ENCODE measurements at places on chromosomes 6 and 20. TPM values are rescaled to one million over a fixed set of nuclear protein-coding genes. Genes with fewer than 3 reads are reported as not detected.

- DNase-seq = no peak
These were observed 37.6 kb downstream of the BEND3 start for GRCh38 chr6:107077710-107078109.

GRCh38 chr6:158468666-158469065 lies 91.2 kb upstream of the TMEM181 start:
- no peak for DNase-seq

DNA sequence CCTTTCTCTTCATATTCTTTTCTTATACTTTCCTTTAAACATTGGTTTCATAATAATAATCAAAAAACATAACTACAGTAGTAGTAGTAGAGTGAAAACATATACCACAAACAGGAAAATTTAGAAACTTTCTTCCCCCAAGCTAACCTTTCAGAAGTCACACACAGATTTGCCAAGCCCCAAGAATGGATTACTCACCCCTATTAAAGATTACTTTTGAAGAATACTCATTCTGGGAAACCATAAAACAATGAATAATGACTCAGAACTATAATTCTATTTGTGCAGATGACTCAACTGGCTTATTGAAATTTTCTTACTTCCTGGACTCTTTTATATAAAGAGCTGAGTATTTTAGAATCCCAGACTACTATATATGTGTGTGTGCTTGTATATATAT lies 119.4 kb upstream of the GJE1 start:
- DNase-seq = no peak

Gene EPPIN
- not detected for total RNA-seq

GRCh38 chr6:24249926-24250325 lies 107.9 kb downstream of the DCDC2 start:
- DNase-seq = no peak

DNA sequence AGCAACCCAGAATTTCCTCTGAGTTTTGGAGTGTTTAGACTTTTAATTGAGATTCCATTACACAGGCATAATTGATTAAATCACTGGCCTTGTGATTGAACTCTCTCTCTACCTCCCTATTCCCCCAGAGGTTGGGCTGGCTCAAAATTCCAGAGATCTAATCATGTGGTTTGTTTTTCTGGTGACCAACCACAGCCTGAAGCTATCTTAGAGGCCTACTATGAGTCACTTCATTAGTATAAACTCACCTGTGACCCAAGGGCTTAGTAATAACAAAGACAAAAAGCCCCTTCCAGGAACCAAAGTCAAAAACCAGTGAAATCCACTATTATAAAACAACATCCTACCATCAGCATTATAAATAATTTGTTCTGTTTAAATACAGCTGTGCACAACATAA lies 992.5 kb upstream of the CITED2 start:
- no peak for DNase-seq

- DNase-seq = no peak
These were observed 849 bp downstream of the GSTA4 start for GRCh38 chr6:52994031-52994838.

GRCh38 chr6:98932381-98932780 lies 15.4 kb downstream of the FBXL4 start:
- DNase-seq = no peak

Gene FAM83C
- not detected for total RNA-seq
